ENCODE measurements at places on chromosomes 7 and 10.

GRCh38 chr10:129545261-129545660 is 78.2 kb downstream of the MGMT start:
- no peak for DNase-seq

- no peak for DNase-seq
Observed at GRCh38 chr7:31669461-31669860, 17.6 kb upstream of the PPP1R17 start.

- no peak for DNase-seq
Observed at GRCh38 chr10:95276367-95277200, 14.2 kb downstream of the PDLIM1 start.

DNA sequence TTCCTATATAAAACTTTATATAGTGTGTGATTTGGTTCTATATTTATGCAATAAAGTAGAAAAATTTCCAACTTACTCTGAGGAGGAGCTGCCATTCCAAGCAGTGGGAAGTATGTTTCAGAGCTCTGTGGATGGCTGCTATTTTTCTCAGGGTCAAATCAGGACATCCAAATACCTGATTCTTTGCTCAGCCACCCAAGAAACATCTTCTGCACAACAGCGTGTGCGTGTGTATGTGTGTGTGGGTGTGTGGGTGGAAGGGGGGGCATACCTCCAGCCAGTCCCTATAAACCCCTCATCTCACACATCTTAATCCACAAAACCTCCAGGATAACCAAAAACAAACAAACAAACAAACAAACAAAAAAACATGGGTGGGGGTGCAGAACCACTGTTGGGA is 66.3 kb upstream of the EMX2 start:
- no peak for DNase-seq

GRCh38 chr10:62306663-62307062 is 38.0 kb upstream of the RTKN2 start:
- DNase-seq, result no peak

- DNase-seq, result no peak
Observed at GRCh38 chr10:30816159-30816819, 186.7 kb upstream of the LYZL2 start.

DNA sequence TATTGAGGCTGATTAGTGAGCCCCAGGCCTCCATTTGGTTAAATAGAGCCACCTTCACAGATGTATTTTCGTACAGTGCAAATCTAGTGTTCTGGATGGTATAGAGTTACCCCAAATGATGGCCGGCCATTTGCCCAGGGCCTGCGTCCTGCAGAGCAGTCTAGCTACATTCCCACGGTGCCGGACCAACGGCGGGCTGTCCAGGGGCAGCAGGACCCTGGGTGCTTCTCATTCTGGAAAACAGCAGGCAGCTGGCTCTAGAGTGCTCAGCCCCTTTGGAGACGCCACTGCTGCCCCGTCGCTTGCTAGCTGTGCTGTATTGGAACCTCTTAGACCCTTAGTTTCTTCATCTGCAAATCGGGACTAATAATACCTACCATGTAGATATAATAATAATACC is 149.1 kb downstream of the RGS10 start:
- no peak for DNase-seq

GRCh38 chr7:4549681-4550080 is 132.4 kb upstream of the FOXK1 start:
- no peak for DNase-seq

GRCh38 chr7:33918438-33919143 is 13.3 kb downstream of the BMPER start:
- no peak for DNase-seq

DNA sequence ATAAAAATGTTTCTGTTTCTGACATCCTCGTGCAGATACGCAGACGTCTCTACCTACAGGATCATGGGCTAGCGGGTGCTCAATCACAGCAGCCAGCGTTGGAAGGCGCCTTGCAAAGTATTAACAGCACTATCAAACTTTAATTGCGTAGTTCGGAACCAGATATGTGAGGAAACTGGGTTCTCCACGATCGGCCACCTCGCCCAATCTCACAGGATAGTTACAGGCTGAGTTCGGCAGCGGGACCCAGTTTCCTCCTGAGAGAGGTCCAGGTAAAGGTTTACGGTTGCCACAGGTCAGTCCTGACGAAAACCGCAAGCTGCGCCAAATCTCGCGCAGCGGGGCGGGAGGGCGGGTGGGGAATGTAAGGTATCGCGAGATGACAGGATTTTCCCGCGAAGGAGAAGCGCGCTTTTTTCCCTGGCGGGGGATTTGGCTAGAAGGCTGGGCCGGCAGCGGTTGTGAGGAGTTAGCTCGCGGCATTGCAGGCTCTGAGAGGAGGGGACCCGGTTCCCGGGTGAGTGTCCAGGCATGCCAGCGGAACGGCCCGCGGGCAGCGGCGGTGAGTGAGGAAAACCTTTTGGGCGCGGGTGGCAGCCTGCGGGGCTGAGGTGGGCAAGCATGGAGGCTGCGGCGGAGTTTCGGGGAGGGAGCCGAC is at the start of gene HELLS:
HELLS (plus strand) TSS at position 398 of the 658 bp plus-strand sequence; CDS start at position 532, 134 bp downstream.
- peak; percentile 30 for DNase-seq

DNA sequence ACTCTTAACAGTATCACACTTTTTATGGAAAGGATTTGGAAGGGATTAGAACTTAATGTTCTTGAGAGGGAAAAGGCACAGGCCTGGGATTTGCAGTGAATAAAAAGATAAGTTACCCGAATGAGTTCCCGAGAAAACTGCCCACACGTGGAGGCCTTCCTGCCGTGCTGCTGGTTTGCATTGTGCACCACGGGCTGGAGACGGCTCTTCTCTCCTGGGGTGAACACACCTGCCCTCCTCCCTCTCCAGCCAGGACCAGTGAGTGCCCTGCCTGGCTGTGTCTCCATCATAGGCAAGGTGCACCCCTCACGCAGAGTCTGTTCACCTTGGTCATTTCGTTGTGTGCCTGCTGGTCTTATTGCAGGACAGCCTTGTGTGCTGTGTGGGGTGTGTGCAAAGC is 336.3 kb upstream of the SHH start:
- no peak for DNase-seq

DNA sequence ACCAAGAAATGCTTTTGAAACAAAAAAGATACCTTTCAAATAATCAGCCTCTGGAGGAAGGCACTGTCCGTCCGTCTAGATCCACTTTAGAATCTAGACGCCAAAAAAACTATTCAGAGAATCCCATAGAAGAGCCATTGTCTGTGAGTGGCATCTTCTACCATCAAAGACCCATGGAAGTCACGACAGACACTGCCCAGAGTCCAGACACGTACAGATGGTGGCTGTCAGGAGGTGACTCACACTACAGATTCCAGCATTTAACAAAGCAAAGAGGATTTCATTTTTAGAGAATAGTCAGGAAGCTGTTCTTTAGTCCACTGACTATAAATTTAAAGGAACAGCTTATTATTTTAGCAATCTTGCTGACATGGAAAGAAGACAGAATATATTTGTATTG is 11.7 kb downstream of the C1QL3 start:
- no peak for DNase-seq

DNA sequence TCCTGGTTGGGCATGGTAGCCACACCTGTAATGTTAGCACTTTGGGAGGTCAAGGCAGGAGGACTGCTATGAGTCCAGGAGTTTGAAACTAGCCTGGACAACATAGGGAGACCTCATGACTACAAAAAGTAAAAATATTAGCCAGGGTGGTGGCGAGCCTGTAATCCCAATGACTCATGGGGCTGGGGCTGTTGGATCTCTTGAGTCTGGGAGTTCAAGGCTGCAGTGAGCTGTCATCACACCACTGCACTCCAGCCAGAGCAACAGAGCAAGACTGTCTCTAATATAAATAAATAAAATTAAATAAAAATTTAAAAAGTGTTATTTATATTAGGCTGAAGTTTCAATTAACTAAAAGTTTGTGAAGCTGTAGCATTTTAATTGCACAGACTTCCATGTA is 207.3 kb downstream of the NXPH1 start:
- DNase-seq, result no peak

DNA sequence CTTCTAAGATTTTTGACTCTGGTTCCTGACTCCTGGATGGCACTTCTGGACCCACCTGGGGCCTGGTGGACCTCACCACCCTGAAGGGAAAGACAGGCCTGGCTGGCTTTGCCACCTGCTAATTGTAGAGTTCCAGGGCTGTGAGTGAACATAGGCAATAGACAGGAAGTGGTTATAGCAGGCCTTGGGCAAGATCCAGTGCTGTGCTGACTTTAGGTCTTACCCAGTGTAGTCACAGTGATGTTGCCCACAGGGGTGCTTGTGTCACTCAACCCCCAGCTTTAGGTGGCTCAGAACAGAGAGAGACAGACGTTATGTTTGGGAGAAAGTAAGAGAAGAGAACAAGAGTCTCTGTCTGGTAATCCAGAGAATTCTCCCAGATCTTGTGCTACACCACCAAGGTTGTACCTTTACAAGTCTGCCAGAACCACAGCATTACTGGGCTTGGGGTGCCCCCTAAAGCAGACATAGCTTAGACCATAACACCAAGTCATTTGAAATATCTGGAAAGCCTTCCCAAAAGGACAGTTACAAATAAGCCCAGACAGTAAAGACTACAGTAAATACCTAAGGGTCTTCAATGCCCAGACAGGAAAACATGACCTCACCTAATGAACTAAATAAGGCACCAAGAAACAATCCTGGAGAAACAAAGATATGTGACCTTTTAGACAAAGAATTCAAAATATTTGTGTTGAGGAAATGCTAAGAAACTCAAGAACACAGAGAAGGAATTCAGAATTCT is 303.4 kb downstream of the PCLO start:
- no peak for DNase-seq

DNA sequence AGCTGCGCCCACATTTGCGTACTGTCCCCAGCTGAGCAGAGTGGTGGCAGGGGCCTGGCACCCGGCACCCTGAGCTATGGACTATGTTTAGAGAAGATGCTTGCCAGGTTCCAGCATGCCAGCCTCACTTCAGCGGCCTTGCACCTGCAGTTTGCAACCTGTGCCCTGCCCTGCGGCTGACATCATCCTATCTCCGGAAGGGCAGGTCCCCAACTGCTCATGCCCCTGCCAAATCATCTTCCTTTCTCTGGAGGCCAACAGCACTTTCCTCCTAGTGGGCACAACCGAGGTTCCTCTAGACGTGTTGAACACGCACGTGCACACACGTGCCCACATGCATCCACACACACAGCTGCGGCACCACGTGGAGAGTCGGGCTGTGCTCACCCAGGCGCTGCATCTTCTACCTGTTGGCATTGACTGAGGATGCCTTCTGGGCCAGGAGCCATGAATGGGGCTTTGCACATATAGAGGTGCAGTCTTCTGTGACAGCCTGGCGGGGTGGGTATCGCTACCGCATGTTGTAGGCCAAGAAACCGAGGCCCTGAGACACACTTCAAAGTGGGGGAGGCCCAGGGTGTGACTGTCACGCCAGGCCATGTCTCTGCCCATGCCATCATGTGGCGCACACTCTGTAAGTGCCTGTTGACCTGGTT is 24.5 kb downstream of the CNPY1 start:
- no peak for DNase-seq

GRCh38 chr10:113442336-113442735 is 110.5 kb upstream of the HABP2 start:
- DNase-seq, result no peak

DNA sequence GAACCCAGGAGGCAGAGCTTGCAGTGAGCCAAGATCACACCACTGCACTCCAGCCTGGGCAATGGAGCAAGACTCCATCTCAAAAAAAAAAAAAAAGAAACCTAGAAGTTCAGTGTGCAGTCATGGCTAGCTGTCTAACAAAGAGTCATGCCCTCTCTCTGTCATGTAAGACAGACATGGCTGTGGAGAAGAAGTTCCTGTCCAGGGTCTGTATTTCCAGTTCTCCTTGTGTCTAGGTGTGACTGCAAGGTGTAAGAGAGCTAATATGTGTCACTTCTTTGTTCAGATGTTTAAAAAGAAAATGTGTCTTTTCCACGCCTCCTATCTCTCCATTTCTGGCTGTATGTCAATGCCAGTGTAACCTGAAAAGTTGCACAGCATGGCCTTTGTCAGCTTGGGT is 139.5 kb downstream of the NRCAM start:
- no peak for DNase-seq

DNA sequence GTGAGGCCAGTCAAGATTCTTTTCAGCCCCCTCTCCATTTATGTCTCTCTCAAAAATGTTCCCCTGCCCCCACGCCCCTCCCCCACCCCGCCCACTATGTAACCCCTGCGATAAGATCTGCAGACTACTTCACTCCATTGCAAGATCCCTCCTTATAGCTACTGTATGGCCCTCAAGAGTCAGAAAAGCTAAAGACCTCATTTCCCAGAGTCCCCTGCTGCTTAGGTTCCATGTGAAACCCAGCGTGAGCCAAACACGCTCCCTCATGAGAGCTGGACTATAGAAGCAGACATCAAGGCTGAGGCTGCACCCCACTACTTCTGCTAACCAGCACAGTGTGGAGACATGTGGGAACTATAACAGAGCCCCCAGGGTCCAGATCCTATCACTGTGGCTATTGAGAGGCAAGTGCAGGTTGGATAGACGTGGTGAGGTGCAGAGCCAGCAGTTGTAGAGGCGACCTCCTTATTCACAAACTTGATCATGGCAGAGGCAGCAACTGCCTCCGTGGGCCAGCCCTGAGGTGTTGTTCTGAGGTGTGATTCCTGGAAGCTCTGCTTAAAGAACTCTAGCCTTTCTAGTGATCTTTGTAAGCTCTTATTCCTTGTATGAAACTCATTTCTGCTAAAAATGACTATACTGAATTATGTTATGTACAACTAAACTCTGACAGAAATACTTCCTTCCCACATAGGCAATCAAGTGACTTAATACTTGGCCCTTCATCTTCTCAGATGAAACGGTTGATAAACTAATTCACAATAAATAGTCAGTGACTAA is 117.0 kb upstream of the ARID5B start:
- no peak for DNase-seq

DNA sequence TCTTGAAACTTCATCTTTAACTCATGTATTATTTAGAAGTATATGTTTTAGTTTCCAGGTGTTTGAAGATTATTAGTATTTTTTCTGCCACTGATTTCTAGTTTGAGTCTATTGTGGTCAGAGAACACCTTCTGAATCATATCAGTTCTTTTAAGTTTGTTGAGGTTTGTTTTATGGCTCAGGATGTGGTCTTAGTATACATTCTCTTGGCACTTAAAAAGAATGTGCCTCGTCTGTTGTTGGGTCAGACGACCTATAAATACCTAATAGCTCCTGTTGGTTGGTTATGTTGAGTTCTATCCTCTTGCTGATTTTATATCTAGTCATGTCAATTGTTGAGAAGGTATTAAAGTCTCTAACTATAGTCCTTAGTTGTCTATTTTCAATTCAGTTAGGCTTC is 15.9 kb downstream of the TDRD1 start:
- DNase-seq, result no peak

- no peak for DNase-seq
Observed at GRCh38 chr7:138245682-138246081, 169.4 kb downstream of the AKR1D1 start.

DNA sequence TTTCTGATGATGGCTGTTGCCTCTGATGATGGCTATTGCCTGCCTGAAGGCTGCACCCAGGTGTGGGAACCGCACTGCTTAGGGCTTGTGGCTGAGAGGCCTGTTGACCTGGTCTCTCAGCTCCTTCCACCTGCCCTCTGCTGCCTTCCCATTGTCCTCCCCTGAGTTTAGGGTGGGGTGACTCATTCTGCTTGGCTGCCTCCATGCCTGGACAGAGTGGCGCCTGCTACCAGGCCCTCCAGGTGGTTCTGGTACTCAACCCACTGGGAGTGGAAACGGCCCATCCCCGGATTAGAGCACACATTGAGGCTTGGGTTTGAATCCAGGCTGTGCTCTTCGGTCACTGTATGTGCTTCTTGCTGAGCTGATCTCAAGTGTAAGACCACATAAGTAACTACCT is 120.6 kb downstream of the SEM1 start:
- DNase-seq, result no peak

GRCh38 chr10:15784662-15785300 is 65.1 kb upstream of the ITGA8 start:
- DNase-seq, result no peak

Data from naive thymus-derived CD4-positive, alpha-beta T cell (primary cell).